Dermis microvascular lymphatic vessel endothelial cell (primary cell): ENCODE measurements at places on chromosomes 16 and 17.

DNA sequence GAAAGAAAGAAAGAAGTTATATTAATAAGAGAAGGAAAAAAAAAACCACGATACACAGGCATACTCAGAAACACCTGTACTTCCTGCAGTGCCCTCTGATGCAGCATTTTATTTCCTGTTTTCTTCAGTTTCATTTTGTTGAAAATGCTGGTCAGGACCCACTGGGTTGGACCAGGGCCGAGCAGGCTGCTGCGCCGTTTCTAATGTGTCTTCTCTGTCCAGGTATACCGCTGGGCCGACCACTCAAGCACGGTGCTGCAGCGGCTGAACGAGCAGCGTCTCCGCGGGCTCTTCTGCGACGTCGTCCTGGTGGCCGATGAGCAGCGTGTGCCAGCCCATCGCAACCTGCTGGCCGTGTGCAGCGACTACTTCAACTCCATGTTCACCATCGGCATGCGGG, 8.3 kb downstream of the KLHL36 start:
- DNase-seq = no peak

- no peak for DNase-seq
Observed at GRCh38 chr17:14670861-14671260, 370.0 kb downstream of the HS3ST3B1 start.

DNA sequence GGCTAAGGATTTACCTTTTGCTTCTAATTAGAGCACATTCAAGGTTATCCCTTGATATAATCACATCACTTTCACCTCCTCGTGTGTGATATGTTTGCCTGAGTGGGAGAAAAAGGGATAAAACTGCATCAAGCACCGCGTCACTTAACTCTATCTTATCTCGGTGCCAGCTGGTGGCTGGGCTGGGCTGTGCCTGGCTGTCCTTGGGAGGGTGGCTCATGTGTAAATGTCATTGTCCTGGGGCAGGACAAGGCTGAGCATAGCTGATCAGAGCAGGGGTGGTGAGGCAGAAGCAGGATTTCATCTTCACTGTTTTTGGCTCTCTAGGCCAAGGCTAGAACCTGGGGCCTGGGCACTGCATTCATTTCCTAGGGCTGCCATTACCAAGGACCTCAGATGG, 105.3 kb downstream of the RAP1GAP2 start:
- no peak for DNase-seq

DNA sequence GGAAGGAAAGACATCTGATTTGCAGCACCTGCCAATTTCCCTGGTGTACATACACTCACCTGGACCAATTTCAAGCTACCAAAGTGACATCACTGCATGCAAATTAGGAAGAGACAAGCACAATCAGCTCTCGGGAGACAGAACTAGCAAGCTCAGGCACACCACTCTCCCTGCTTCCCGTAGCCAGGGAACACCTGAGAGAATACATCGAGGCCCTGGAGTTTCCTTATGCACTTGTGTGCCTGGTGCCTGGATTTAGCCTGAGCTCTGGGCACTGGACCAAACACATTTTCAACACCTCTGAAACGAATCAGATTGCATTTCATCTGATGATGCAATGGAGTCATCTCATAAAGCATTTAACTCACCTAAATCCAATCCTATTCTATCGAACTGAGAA, 110.5 kb downstream of the HS3ST2 start:
- no peak for DNase-seq

DNA sequence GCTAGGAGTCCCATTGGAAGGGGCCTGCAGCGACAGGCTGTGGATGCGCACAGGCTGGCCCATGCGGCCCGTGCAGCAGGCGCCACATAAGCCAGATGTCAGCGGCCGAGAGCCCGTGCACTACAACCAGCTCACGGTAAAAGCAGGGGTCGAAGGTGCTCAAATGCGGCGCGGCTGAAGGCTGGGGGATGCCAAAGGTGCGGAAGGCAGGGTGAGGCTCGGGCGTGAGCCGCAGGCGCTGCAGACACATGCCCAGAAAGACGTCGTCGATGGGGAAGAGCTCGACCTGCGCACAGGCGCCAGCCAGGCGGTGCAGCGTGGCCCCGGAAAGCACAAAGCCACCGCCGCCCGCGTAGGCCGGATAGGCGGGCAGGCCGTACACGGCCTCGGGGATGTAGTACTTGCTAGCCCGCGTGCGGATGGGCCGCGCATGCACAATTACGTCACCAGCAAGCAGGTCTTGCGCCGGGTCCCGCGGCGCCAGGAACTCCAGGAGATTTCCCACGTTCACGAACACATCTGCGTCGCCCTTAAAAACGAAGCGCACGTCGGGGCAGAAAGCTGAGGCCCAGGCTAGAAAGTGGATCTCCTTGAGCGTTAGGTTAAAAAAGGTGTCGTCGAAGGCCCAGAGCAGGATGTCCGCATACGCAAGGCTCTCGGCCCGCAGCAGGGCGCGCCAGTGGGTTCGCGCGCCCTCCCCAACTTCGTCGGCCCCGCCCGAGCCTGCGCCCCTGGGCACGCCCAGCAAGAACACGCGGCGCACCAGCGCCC, 1.3 kb downstream of the B3GNT9 start:
- no peak for DNase-seq

DNA sequence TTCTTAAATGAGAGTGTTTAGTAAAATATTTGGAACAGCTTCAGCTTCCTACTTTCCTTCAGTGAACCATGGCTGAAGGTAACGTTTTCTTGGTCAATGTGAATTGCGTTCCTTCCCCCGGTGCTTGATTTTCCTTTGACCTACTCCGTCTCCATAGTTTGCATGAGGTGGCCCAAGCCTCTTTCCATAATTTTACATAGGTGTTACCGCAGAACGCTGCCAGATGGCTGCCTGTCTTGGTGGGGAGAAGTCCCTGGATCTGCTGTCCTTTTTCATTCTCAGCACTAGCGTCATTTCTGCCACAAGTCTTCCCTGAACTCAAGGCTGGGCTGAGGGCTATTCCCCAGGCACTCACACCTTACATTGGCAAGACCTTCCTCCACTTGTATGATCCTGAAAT, 178.4 kb downstream of the PRKCA start:
- DNase-seq = no peak

DNA sequence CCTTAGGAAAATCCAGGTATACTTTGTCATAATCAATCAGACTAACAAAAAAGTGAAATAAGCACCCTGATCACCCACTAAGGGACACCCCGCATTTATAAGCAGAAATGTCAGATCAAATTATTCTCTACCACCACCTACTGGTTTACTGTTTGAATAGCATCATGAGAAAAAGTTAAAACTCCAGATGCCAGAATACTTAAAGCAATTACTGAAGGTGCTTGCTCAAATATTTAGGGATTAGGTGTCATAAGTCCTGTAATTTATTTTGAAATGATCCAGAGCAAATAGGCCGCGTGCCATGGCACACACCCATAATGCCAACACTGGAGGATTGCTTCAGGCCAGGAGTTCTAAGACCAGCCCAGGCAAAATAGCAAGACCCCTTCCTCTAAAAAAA, 2.3 kb downstream of the TOP2A start:
- DNase-seq = peak; percentile 53

DNA sequence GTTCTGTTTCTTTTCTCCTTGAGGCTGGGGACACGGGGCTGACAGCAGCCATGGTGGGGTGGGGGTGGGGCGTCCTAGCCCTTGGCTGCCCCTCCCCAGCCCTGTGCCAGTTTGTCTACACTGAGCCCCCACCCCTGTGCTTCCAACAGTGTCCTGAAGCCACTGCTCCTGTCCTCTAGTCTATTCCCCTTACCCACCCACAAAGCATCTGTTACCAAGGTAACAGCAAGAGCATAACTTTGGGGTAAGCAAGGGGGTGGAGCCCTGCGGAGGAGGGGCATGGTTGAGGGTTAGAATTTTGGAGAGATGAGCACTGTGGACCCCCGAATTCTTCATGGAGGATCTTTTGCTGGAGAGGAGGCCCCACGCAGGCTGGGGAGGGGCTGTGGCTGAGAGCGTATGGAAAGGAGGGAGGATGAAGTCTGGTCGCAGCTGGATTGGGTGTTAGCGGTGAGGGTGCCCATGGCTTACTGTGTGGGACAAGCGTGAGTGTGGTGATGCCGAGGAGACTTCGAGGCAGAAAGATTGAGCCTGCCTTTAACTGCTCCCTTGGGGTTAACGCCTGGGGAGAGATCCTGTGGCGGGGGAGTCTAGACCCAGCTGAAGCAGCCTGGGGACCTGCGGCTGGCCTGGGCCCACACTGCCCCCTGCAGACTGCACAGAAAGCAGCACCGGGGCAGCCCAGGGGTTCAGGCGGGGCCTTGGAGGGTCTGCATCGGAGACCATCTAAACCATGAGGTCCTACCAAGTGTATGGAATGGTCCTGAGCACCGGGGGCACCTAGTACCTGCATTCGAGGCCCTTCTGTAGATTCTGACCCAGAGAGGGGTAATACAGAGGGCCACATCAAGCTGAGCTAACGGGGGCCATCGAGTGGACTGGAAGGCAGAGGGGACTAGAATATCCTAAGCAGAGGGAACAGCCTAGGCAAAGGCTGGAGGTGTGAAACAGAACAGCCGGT, 6.1 kb upstream of the STAC2 start:
- no peak for DNase-seq

- no peak for DNase-seq
Observed at GRCh38 chr17:62781356-62781755, 26.8 kb downstream of the MARCHF10 start.
